ENCODE measurements at places on chromosomes 7 and 10. TPM values are rescaled to one million over a fixed set of nuclear protein-coding genes. Genes with fewer than 3 reads are reported as not detected.

Gene ITIH5
- total RNA-seq, result under 0.01 TPM

Gene EGR2
- 0.56 TPM for total RNA-seq

Gene ABCF2
- total RNA-seq, result 103 TPM

Gene UCN3
- not detected for total RNA-seq

Gene FAM237B
- not detected for total RNA-seq

Gene ZNF727
- not detected for total RNA-seq

Gene OPN4
- total RNA-seq, result not detected

Gene SOSTDC1
- total RNA-seq, result under 0.01 TPM

Gene ANKRD30A
- total RNA-seq, result not detected

Gene EPHA1
- not detected for total RNA-seq

Gene GRID2IP
- total RNA-seq, result not detected

Gene C10orf62
- not detected for total RNA-seq

Gene SKIDA1
- 0.56 TPM for total RNA-seq

Gene ZNF212
- total RNA-seq, result 4.2 TPM

Gene FAM25G
- not detected for total RNA-seq

Gene ACTL6B
- not detected for total RNA-seq

Gene CXCL12
- 15.8 TPM for total RNA-seq

Gene FXYD4
- not detected for total RNA-seq

Gene ACHE
- total RNA-seq, result not detected

Gene CALY
- total RNA-seq, result not detected

Gene MYL10
- not detected for total RNA-seq

Gene ADAM12
- 9.7 TPM for total RNA-seq

Gene CCL24
- not detected for total RNA-seq

Gene CFAP58
- total RNA-seq, result 0.83 TPM

Gene PRRT4
- not detected for total RNA-seq

Gene DLD
- 120 TPM for total RNA-seq

Gene MBL2
- not detected for total RNA-seq

Gene CRPPA
- 1.3 TPM for total RNA-seq

Gene OPN1SW
- total RNA-seq, result not detected

Gene PALD1
- under 0.01 TPM for total RNA-seq

Gene DNAH11
- under 0.01 TPM for total RNA-seq

Gene GDF10
- not detected for total RNA-seq

Gene LLCFC1
- not detected for total RNA-seq

Gene ASB10
- not detected for total RNA-seq

Gene ELFN1
- total RNA-seq, result 1.6 TPM

Gene ACBD7
- 1.1 TPM for total RNA-seq

Gene CALD1
- 532 TPM for total RNA-seq

Gene INHBA
- total RNA-seq, result 133 TPM

Gene ADAP1
- total RNA-seq, result 2.2 TPM

Gene LIPJ
- total RNA-seq, result not detected

Gene MAP3K8
- total RNA-seq, result 3.9 TPM

Gene CCDC71L
- total RNA-seq, result 20.6 TPM

Gene TMEM184A
- 0.28 TPM for total RNA-seq

Gene ANKRD16
- total RNA-seq, result 5.7 TPM

Gene BBIP1
- 21.7 TPM for total RNA-seq

Data from IMR-90 (cell line).